Lower leg skin (tissue), 4 donors: ENCODE measurements at places on chromosomes 2 and 18. TPM values are rescaled to one million over a fixed set of nuclear protein-coding genes. Genes with fewer than 3 reads are reported as not detected.

The SLC16A14 gene
- 9.9 TPM for total RNA-seq

The EMILIN2 gene
- total RNA-seq = 10.9 TPM

The NEB gene
- total RNA-seq = 15.6 TPM

The MALL gene
- 51.9 TPM for total RNA-seq

The SERPINB10 gene
- total RNA-seq = 1.1 TPM

The SERPINB4 gene
- not detected for total RNA-seq

The GDF7 gene
- 2.7 TPM for total RNA-seq

The YWHAQ gene
- total RNA-seq = 85.6 TPM

The DSC2 gene
- 29.3 TPM for total RNA-seq

The RNF144A gene
- 5.3 TPM for total RNA-seq

The MFSD6 gene
- total RNA-seq = 184 TPM

The SLC25A52 gene
- total RNA-seq = not detected

The ACTG2 gene
- 4.9 TPM for total RNA-seq
